ENCODE measurements at places on chromosomes 7 and 10. TPM values are rescaled to one million over a fixed set of nuclear protein-coding genes. Genes with fewer than 3 reads are reported as not detected.

- no peak overlapping the region for H3K27ac ChIP-seq
- H3K4me1 ChIP-seq, result no peaks in the 10 kb centered on the region
- DNase-seq, result no peak
- no peaks in the 10 kb centered on the region for H3K36me3 ChIP-seq
- H3K4me3 ChIP-seq, result no peak overlapping the region
These were observed 22.5 kb upstream of the UBE2H start for GRCh38 chr7:129975309-129975708.

DNA sequence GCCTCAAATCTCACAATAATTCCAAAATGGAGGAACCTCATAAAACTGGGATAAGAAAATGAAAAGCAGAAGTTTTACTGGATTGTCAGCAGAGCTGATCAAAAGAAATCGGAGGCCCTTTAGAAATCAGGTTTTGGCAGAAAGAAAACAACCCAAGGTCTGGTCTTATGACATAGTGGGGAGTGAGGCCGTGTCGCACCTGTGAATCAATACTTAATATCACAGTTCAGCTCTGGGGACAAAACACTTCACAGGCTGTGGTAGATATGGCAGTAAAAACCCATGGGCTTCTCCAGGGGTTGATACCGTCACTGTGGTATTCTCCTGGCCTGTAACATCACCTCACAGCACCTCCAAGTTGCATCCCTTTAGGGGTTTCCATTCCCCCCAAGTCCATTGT is 6.5 kb upstream of the MALSU1 start:
- no peaks in the 10 kb centered on the region for H3K27me3 ChIP-seq
- no peak for DNase-seq
- no peak overlapping the region for H3K4me3 ChIP-seq
- H3K36me3 ChIP-seq, result no peaks in the 10 kb centered on the region
- peaks cover 18% of the 10 kb centered on the region for H3K4me1 ChIP-seq
- H3K27ac ChIP-seq, result no peak overlapping the region

Gene NYAP1
- 0.09 TPM for total RNA-seq

Gene SAMD9L
- 5.2 TPM for total RNA-seq

GRCh38 chr10:102773320-102773719 is 29.6 kb downstream of the WBP1L start:
- H3K36me3 ChIP-seq, result no peaks in the 10 kb centered on the region
- peaks cover 46% of the 10 kb centered on the region for H3K4me1 ChIP-seq
- no peak overlapping the region for H3K4me3 ChIP-seq
- peak overlapping the region; percentile 36 for H3K27ac ChIP-seq
- DNase-seq, result no peak
- H3K27me3 ChIP-seq, result no peaks in the 10 kb centered on the region
